ENCODE measurements at places on chromosomes 4 and X.

GRCh38 chr4:81214881-81215868 is at the start of gene PRKG2:
PRKG2 (minus strand) TSS chr4:81215222; CDS start chr4:81205047, 10,175 bp downstream.
- no peak for DNase-seq

DNA sequence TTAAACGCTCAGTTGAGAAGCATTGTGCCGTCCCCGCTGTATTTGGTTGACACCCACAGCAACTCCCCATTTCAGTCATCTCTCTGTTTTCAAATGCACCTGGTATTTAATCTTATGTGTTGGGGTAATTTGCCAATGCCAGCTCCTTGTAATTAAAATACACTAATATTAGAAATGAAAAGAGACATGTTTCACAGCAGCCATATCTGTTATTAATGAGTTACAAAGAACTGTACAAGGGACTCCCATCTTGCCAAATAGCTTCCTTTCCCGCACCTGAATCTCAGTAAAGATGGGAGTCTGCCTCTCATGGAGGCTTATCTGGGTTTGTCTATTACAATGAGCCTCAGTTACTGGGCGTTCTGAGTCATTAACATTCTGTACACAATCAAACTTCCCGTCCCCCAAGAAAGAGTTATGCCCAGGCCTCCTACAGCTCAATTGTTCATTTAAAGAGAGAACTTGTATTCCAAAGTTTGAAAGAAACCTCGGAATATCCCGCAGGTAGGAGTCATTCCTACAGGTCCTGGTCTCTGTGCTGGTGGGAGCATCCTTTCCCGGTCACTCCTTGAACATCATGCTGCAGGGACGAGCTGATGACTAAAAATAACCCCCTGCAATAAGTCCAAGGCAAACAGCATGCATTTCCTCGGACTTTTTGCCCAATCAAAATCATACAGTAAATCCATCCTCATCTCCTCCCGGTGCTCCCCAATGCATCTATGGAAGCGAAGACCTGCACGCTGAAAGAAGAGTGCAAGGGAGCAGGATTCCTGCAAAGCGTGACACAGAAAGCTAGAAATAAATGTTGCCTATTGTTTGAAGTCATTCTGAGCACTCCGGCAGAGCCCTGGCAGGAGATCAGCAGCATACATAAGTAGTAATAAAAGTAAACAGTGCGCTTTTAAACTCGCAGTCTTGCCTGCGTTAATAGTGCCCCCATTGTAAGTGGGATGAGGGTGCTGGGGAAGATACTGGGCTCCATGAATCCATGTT is 926 bp downstream of the NDP start:
- no peak for DNase-seq

DNA sequence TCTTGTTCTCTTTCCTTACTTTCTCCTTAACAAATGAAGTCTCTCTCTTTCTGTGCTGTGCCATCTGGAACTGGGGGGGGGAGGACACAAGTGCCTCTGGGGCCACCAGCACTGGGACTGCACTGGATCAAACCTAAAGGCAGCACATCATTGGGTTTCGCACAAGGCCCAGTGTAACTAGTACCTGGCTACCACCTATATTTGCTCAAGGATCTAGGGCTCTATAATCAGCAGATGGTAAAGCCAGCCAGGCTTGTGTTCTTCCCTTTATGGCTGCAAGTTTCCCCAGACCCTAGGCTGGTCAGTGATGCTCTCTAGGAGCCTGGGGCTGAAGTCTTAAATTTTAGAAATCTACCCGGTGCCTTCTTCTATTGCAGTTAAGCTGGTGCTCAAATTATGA is 40.1 kb downstream of the RTL3 start:
- DNase-seq: no peak

GRCh38 chr4:183626168-183626567 is 32.8 kb downstream of the RWDD4 start:
- DNase-seq: no peak

DNA sequence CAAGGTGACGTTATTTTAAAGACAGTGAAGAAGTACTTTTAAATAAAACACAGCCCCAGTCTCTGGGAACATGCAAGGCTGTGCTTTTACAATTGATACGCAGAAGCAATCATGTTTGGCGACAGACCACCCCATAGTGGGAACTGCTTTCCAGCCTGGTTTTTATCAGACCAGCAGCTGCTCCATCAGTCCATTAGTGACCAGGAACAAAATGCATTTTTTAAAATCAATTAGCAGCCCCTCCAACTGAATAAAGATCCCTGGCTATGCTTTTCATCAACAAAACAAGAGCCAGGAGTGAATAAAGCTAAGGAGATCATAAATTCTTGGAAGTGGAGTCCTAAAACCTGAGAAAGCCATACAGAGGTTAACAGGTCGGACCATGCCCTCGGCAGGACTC is 153.0 kb upstream of the TENM3 start:
- DNase-seq: no peak

Data from glomerular endothelial cell (primary cell).